GM23248 (cell line): ENCODE measurements at places on chromosomes 5 and 9. TPM values are rescaled to one million over a fixed set of nuclear protein-coding genes. Genes with fewer than 3 reads are reported as not detected.
A peak's percentile ranks its signal among the peaks of the same experiment; 100 is the strongest.

DNA sequence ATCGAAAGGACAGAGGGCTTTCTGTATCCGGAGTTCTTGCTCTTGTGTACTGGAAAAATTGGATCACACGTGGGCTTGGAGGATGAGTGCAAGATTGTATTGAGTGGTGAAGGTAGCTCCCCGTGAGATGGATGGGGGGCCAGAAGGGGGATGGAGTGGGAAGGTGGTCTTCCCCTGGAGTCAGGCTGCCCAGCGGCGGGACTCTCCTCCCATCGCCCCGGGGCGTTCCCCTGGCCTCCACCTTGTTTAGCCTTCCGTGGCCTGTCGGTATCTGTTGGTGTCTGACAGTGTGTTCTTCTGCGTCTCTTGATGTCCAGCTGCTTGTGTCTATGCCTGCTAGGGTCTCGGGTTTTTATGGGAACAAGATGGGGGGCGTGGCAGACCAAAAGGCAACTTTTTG, 54.6 kb upstream of the GABRA6 start:
- DNase-seq: no peak

TNFSF8 gene
- polyA plus RNA-seq: not detected in 2 replicates

C9orf43 gene
- 0.42 and 0.59 TPM in 2 replicates for polyA plus RNA-seq

GRCh38 chr9:133955821-133956411, 36.2 kb downstream of the VAV2 start:
- DNase-seq: peak; percentile 47

MYMK gene
- polyA plus RNA-seq: not detected in 2 replicates

PCDHA12 gene
- polyA plus RNA-seq: not detected in 2 replicates

PCDHB4 gene
- 0.60 and 1.0 TPM in 2 replicates for polyA plus RNA-seq

ALDH7A1 gene
- polyA plus RNA-seq: 108 and 113 TPM in 2 replicates

ADAMTSL2 gene
- polyA plus RNA-seq: not detected in 2 replicates

- DNase-seq: peak; percentile 44
Measured at GRCh38 chr9:75455444-75455921, 367.2 kb downstream of the OSTF1 start.

DNA sequence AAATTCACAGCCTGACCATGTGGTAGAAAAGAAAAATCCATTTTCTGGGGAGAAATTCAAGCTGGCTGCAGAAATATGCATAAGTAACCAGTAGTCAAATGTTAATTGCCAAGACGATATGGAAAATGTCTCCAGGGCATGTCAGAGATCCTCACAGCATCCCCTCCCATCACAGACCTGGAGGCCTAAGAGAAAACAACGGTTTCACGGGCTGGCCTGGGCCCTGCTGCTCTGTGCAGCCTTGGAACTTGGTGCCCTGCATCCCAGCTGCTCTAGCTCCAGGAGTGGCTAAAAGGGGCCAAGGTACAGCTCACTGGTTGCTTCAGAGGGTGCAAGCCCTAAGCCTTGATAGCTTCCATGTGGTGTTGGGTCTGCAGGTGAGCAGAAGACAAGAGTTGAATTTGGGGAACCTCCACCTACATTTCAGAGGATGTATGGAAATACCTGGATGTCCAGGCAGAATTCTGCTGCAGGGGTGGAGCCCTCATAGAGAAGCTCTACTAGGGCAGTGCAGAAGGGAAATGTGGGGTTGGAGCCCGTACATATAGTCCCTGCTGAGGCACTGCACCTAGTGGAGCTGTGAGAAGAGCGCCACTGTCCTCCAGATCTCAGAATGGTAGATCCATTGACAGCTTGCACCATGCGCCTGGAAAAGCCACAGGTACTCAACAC, 49.7 kb downstream of the PTBP3 start:
- DNase-seq: no peak

GRCh38 chr9:109305801-109306200, 15.1 kb downstream of the EPB41L4B start:
- DNase-seq: no peak

- peak; percentile 85 for DNase-seq
Measured at GRCh38 chr5:93789173-93790067, 48.0 kb upstream of the POU5F2 start.

DNA sequence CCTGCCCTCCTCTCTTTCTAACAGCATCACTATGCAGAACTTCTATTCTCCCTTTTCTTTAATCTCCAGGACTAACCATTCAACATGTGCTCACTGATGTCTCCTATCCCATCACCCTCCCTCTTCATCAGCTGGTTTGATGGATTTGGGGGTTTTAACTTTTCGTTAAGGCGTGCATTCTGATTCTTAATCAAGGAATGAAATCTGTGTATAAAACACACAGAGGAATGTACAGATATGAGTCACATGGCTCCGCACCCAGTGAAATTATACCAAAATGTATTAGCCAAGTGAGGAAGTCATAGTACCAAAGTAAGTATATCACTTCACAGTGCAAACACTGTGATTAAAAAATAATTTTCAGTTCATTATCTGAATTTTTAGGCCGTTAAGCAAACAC, 35.2 kb downstream of the MARCHF11 start:
- no peak for DNase-seq

DNA sequence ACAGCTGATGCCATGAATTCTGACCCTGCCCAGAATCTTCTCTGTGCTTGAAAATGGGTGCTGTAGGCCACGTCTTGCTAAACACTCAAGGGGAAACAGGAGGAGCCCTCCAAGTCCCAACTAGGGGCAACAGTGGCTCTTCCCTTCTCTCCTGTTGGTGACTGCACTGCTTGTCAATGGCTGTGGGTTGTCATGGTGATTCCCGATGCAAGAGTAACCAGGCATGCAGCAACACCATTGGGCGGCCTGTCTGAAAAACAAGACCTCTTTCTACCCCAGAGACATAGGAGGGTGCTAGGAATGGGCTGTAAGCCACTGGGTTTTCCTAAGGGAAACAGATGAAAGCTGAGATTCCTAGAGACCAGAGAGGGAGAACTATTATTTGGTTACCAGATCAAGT, 201.7 kb upstream of the PANK3 start:
- no peak for DNase-seq

DNA sequence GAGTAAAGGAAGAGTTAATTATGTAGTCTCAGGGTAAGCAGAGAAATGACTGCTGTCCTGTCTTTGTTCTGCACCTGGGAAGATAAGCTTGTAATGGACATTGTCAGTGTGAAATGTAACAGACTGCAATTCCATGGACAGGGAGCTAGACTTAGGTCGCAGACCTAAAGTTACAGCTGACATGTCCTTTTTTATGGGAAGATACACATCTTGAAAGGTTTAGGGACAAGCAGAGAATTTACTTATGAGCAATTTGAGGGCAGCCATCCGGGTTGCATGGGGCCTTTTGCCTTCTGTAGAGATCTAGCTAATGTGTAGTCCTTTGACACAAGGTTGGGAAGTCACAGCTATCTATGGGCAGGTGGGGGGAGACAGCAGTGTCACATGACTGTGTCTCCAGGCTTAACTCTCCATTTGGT, 85.7 kb downstream of the SERINC5 start:
- no peak for DNase-seq

PCA3 gene
- not detected in 2 replicates for polyA plus RNA-seq

C5orf46 gene
- polyA plus RNA-seq: 0.43 and 1.5 TPM in 2 replicates

DNA sequence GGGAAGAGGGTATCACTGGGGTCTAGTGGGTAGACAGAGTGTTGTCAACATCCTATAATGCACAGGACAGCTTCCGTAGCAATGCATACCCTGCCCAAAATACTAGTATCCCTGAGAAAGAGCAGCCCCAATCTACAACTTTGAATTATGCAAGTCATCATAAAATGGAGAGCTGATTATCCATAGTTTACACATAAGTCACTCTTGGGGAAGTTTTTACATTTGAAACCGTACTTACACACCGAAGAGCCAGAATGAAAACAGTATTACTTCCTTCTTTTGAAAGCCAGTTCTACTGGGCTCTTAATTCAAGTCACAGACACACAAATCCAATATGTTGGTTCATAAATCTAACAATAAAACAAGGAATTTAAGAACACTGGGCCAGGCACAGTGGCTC, 21.6 kb downstream of the RNF145 start:
- no peak for DNase-seq

- no peak for DNase-seq
Measured at GRCh38 chr5:89452081-89452480, 569.1 kb upstream of the MEF2C start.

DNA sequence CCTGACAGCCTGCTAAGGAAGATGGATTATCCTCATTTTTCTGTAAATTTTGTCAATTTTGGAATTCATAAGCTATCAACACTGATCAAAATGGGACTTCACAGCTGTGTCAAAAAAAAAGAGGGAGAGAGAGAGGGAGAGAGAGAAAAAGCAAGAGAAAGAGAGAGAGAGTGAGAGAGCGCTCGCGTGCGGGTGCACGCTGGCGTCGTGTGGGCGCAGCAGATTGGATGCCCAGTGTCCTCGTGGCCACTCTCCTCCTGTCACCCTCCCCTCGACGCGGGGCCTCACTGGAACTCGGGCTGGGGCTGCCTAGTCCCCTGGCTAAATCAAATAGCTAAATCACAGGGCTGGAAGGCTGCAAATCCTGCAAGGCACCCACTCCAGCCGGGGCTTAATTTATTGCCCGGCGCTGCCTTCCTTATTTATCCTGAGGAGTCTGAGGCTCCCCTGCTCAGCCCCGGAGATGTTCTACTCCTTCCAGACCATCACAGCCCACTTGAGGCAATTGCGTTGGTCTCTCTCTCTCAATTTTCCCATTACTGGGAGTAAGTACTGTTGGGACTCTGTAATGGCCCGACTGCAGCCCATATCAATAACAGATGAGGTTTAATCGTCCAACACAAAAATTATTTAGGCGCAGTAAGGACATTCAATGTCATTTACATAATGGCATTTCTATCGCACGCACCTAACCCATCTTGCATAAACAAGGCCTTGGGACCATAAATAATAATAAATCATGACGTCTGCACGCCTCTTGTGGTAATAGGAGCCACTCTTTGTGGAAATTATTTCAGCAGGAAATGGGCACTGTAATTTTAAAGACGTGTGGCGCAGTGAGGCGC, 94.2 kb downstream of the PAX5 start:
- DNase-seq: no peak

SLIT3 gene
- polyA plus RNA-seq: 98.9 and 100 TPM in 2 replicates

- peak; percentile 81 for DNase-seq
Measured at GRCh38 chr9:137453643-137454081, 5.5 kb downstream of the NSMF start.

DNA sequence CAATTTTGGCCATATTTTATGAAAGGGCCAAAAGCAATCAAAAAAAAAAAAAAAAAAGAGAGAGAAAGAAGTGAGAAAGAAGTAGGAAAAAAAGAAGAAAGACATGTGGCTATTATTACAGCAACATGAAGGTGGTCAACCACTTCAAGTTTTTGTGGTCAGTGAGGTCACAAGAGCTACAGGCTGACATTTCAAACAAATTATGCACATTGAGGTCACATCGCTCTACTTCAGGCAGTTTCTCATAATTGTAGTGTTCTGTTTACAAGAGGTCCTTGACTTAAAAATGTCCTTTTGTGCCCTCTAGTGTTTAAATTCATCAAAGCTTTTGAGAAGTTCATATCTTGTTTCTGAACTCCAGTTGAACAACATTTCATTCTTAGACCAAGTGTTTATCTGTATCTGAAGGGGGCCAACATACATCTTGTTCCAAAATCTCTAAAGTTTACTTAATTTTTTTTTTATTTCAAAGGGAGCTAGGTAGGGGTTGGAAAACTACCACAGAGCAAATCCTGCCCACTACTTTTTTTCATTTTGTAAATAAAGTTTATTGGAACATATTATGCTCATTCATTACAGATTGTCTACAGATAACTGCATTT, 513.1 kb downstream of the PDE4D start:
- peak; percentile 73 for DNase-seq

DNA sequence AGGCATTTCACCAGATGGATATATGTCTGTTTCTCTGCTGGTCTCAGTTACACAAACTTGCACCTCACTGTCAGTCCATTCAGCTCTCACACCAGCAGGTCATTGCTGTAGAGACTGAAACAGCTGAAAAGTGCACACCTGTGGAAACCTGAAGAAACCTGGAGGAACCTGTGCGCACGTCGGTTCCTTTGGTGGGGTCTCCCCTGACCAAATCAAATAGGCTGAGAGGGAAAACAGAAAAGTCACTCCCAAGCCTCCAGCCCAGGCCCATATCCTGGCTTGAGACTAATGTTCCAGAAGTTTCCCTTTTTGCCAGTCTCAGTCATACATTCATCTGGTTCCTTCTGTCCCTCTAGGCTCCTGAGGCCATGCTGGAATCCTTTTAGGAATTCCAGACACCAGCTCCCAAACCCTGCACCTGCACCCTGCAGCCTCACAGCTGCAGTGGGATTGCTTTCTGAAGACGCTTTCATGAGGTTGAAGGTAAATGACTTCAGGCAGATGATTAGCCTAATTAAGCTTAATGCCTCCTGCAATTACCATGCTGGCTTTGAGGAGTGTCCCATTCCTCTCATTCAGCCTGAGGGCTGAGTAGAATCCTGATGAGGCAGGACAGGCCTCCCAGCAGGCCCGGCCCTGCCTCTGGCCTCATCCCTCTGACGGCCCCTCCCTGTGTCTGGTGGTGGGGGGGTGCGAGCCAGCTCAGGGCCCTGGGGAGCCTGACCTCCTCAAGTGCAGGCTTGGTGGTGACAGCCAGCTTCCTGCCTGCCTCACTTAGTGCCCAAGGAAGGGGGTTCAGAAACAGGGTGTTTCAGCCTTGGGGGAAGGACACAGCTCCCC, 24.3 kb upstream of the CXCL14 start:
- no peak for DNase-seq

GRCh38 chr5:73464016-73464745, 15.6 kb upstream of the FOXD1 start:
- peak; percentile 29 for DNase-seq

GRCh38 chr9:131697097-131697496, 42.8 kb downstream of the RAPGEF1 start:
- DNase-seq: peak; percentile 9

SPATA31C1 gene
- polyA plus RNA-seq: not detected in 2 replicates

DNA sequence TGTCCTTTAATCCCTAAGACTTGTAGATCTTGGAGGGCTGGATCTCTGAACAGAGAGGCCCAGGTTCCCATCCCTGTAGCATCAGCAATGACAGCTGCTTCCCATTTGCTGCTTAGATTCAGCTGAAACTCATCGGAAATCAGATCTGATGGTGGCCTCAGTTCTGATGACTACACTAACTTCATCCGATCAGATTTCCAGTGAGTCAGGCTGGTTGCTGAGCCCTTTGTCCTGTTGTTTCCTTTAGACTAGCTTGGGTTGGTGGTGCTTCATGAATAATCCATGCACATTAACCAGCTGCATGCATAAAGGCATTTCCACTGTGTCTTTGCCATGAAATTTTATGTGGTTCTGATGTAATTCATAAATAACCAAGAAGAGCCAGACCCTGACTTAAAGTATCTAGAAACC, 195.2 kb upstream of the TUT7 start:
- peak; percentile 94 for DNase-seq

GRCh38 chr5:78377056-78377717, 16.8 kb downstream of the SCAMP1 start:
- DNase-seq: peak; percentile 58

C9orf153 gene
- polyA plus RNA-seq: 0.21 TPM in 1 of 2 replicates, not detected in the other

GRCh38 chr9:92769990-92770359, 5.3 kb upstream of the BICD2 start:
- DNase-seq: no peak

RFX3 gene
- polyA plus RNA-seq: 0.80 and 1.2 TPM in 2 replicates

DNA sequence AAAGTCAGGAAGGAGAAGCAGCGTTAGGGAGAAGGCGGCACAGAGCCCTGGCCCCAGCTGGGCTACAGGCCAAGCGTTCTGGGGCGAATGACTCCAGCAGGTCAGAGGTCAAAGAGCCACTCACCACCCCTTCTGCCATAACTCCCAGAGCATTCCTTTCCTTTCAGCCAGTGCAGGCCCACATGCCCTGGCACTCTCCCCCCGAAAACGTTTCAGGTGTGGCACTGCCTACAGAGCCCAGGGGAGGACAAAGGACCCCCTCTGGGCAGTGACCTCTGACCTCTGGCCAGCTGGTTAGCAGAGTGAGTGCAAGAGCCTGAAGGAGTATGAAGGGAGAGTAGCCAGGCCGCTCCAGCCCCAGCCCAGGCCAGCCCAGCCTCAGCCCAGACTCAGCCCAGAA, 4.9 kb downstream of the ABCA2 start:
- DNase-seq: no peak
